ENCODE measurements at places on chromosomes 13 and 19.

GRCh38 chr19:16825312-16826052, 3.7 kb upstream of the SIN3B start:
- peak; percentile 60 for DNase-seq

GRCh38 chr19:5445561-5446055, 9.6 kb upstream of the ZNRF4 start:
- DNase-seq, result no peak

DNA sequence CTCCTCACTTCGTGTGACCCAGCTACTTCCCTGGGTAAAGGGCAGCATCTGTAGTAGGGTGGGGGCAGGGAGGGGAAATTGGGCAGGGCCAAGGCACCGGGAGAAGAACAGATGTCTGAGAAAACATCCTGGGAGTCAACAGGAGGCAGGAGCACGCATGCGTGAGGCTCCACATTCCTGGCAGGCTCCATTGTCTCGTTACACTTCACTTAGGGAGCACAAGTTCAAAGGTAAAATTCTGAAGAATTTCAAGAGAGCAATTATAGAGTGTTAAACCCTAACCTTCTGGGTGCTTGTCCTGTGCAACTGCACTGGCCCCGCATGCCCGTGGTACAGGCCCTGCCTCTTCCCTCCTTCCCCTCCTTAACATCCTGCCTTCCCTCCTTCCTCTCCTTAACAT, 79.6 kb upstream of the POMP start:
- DNase-seq, result no peak

DNA sequence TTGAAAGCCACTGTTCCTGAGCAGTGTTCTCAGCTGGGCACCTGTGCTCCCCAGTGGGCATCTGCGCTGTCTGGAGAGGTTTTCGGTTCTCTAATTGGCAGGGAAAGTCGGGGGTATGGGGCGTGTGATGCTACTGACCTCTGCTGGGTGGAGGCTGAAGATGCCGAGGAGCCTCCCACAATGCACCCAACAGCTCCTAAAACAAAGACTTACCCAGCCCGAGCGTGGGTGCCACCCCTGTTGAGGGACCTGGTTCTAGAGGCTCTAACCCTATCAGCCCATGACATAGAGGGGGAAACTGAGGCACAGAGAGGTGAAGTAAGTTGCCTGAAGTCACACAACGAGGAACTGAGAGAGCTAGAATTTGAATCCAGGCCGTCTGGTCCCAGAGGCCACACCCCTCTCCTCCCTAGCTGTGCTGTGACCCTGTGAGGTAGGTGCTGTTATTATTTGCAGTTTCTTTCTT, 2.3 kb downstream of the SPACA4 start:
- no peak for DNase-seq

DNA sequence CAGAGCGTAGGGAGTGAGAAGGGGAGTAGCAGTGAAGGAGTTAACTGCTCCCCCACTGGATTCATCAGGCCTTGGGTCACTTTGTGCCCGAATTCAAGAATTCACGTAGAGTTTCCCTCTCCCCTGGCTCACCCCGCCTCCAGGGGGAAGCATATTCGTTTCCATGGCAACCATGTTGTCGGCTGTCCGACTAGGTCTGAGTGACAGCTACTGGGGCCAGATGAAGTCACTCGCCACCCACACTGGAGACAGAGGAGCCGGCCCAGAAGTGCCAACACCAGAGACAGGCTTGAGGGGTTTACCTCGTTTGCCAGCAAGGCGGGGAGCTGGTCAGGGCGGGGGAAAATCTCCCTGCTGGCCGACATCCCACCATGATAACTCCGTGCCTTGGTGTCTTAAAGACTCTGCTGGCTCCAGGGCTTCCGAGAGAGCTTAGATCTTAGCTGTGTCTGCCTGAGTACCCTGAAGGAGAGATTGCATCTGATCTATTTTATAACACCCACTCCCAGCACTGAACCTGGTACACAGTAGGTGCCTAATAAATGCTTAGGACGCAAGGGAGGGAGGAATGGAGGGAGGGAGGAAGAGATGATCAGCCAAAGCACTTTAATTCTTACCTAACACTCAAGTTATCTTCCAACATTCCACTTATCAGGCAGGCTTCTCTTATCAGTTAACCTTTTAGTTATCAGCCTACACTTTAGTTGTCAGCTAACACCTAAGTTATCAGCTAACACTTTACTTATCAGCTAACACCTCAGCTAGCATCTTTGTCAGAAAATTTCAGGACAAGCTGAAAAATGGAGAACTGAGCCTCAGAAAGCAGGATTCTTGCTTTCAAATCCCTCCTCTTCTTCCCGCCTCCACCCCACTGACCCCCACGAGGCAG, 57.2 kb upstream of the ZNRF4 start:
- DNase-seq, result no peak

GRCh38 chr19:15187026-15188007, 13.5 kb downstream of the NOTCH3 start:
- DNase-seq, result no peak

- DNase-seq, result no peak
Observed at GRCh38 chr13:110373617-110374016, 66.5 kb downstream of the COL4A2 start.

- no peak for DNase-seq
Observed at GRCh38 chr13:106597749-106598395, 29.9 kb upstream of the ARGLU1 start.

GRCh38 chr19:11337080-11337479, 2.4 kb downstream of the RAB3D start:
- no peak for DNase-seq

GRCh38 chr13:55120631-55121030, 2020.1 kb upstream of the PRR20A start:
- no peak for DNase-seq

DNA sequence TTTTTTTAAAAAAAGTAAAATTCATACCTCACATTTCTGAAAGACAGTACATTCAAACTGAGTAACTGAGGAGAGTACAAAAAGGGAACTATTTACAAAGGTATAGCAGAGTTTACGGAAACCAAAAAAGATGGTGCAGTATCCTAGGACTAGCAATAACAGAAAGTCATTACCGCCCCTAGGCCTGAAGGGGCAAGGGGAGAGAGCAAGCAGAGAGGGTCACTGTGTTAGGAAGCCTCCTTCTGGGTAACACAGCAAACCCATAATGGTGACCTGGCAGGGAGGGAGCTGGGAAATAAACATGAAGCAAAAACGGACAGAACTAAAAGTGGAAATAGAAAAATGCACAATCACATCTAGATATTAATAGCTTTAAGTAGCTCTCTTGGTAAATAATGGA, 8.2 kb downstream of the VWA8 start:
- DNase-seq, result no peak

- no peak for DNase-seq
Observed at GRCh38 chr19:33320636-33321035, 18.3 kb upstream of the CEBPA start.

DNA sequence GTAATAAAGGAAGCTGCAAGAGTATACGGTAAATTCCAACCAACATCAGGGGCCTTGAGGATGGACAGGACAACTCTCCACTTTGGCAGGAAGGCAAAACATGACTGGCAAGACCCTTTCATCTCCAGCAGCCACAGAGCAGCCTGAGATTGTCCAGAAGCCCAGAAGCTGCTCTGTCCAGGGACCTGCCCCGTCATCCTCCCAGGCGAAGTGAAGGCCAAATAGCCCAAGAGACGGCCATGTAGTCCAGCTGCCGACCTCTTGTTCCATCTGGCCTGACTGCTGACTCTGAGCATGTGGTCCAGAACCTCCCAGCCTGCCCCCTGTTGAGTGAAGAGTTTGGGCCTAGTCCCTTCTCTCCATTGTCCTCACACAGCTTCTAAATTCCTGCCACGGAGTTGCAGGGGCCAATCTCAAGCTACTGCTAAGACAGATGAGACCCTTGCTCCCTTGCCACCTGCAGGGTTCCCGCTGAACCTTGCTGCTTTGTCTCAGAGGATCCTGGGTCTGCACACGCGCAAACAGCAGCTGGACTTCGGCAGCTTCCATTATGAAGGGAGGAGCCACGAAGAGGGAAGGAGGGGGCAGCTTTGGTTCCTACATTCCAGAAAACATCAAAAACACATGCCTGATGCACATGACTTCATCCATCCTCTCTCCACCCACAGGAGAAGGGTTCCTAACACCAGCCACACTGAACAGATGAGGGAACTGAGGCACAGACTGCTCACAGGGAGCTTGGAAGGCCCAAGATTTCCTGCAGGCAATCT, 196.9 kb downstream of the KATNAL1 start:
- no peak for DNase-seq

DNA sequence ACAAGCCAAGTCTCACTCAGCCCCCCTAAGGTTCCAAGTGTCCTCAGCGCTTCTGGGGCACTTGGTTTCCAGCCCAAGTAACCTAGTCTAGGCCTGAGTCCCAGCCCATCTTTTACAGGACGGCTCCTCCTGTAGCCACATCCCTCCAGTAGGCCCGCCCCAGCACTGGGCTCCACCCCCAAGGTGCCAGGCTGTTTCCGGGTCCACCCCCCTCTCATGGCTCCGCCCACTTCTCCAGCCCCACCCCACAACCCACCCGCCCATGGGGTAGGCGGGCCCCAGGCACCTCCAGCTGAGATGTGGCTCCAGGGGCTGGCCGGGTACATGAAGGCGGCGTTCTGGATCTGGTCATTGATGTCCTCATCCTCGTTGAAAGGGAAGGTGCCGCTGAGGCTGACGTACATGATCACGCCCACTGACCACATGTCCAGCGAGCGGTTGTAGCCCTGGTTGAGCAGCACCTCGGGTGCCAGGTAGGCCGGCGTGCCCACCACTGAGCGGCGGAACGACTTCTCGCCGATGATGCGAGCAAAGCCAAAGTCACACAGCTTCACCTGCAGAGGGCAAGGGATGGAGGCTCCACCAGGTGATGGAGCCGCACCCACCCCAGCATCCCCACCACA, 17.2 kb upstream of the DACT3 start:
- DNase-seq, result no peak
